Epithelial cell of esophagus (primary cell): ENCODE measurements at places on chromosomes 2 and 18.

- DNase-seq: no peak
Observed at GRCh38 chr18:52391810-52392559, 52.0 kb downstream of the DCC start.

DNA sequence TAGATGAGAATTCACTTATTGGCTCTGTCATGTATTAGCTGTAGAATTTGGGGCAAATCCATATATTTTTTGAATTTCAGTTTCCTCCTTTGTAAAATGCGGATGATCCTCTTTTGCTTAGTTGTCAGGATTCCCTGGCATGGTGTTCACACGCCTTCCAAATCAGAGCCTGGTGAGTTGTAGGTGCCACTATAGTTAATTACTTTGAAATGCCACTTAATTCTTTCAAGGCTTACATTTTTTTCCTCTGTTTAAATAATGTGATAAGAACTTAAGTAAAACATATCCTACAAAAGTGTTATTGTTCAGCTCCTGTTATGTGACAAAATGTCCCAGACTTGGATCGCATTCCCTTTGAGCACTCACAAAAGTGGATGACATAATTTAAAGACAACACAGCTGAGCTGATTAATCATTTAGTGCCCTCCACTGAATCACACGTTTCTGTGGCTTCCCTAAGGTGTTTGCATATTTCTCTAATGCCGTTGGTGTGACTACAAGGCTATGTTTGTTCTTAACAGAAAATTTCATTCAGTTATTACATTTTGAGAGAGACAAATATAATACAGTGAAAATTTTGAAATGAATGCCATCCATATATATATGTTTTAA, 471.2 kb upstream of the CHST9 start:
- peak; percentile 88 for DNase-seq

- DNase-seq: no peak
Observed at GRCh38 chr18:69838003-69838402, 109.7 kb downstream of the CD226 start.

- peak; percentile 94 for DNase-seq
Observed at GRCh38 chr2:82837588-82838304, 1621.3 kb downstream of the SUCLG1 start.

DNA sequence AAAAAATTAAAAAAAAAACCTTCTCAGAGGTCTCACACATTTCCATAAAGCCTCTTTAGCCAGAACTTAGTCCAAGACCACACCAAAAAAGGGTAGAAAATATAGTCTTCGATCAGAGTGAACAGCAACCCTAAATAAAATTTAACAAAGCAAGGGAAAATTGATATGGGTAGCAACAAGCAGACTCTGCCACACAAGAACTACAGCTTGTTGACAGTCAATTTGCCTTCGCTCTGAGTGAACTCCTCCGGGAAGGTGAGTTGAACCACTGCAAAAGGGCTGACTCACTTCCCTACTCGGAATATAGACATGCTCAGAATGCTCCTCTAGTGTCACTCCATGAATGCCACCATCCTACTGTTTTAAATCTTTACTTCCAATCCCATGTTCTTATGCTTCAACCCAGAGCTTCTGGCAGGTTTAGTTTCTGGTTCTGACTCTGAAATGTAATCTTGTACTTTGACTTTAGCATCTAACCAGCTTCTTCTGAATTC, 24.1 kb downstream of the GAD1 start:
- no peak for DNase-seq

GRCh38 chr2:154067124-154067523, 195.4 kb downstream of the GALNT13 start:
- no peak for DNase-seq

DNA sequence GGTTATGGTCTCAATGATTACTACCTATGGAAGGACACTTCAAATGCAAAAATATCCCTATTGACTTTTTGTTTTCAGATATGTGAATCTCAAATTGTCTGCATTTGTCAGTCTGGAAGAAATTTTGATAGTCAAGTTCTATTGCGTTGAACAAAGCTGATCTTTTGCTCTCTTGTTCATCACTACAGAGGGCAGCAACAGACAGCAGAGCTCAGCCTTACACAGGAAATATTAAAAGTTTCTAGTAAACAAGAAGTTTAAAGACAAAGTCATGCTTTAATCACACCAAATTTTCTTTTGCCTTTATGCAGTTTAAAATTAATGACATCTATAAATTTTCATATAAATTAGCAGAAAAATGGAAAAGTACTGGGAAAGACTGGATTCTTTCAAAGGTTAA, 617.5 kb downstream of the NR4A2 start:
- DNase-seq: no peak

DNA sequence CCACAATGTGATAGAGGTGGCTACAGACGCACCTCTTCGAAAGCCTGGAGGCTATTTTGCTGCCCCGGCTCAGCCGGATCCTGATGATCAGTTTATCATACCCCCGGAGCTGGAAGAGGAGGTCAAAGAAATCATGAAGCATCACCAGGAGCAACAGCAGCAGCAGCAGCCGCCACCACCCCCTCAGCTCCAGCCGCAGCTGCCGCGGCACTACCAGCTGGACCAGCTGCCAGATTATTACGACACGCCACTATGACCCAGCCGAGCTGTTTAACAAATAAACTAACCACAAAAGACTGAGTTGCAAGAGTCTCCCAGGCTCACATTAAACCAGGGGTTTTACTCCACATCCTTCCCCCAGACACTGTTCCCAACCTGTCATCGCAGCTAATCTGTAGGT, 263.8 kb downstream of the PHLPP1 start:
- peak; percentile 83 for DNase-seq

GRCh38 chr2:192126912-192127311, 67.8 kb downstream of the TMEFF2 start:
- no peak for DNase-seq

DNA sequence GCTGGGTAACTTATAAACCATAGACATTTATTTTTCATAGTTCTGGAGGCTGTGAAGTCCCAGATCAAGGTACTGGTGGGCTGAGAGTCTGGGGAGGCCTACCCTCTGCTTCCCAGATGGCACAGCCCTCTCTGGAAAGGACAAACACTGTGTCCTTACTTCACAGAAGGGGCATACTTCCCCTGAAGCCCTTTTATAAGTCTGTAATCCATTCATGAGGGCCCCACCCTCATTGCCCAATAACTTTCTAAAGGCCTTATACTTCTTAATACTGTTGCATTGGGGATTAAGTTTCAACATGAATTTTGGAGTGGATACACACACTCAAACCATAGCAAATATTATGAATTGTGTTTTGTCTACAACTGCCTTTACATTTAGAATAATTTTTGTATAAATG, 36.0 kb downstream of the ATIC start:
- peak; percentile 36 for DNase-seq

- no peak for DNase-seq
Observed at GRCh38 chr2:227960317-227960716, 88.9 kb downstream of the DAW1 start.

DNA sequence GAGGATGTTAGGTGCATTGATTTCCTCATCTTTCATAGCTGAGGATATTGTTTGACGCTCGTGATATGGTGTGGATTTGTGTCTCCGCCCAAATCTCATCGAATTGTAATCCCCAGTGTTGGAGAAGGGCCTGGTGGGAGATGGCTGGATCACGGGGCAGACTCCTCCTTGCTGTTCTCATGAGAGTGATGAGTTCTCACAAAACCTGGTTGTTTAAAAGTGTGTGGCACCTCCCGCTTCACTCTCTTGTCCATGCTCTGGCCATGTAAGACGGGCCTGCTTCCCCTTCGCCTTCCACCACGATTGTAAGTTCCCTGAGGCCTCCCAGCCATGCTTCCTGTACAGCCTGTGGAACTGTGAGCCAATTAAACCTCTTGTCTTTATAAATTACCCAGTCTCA, 28.4 kb upstream of the GPC1 start:
- no peak for DNase-seq

- DNase-seq: peak; percentile 40
Observed at GRCh38 chr18:67402543-67402942, 114.0 kb downstream of the DSEL start.

- DNase-seq: no peak
Observed at GRCh38 chr18:9319333-9319732, 15.2 kb upstream of the TWSG1 start.

GRCh38 chr18:50092245-50092805, 102.6 kb downstream of the MYO5B start:
- DNase-seq: no peak

DNA sequence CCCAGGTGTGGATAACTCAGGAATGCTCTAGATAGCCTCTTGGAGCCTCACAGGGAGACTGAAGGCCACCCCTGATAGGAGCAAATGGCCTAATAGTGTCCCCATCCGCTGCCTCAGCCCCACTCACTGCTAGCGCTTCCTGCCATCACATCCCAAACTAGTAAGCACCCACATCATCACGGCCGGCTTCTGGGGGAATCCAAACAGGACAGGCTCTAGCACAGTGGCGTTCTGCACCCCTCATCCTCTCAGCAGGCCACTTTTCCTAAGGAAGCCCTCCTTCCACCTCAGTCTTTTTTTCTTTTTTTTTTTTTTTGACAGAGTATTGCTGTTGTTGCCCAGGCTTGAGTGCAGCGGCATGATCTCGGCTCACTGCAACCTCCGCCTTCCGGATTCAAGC, 6.3 kb upstream of the AMER3 start:
- no peak for DNase-seq

- no peak for DNase-seq
Observed at GRCh38 chr2:121583555-121583954, 52.9 kb downstream of the RNU4ATAC start.

GRCh38 chr18:35118641-35119040, 77.4 kb downstream of the MAPRE2 start:
- DNase-seq: no peak

- DNase-seq: no peak
Observed at GRCh38 chr2:3427272-3427671, 47.8 kb downstream of the TRAPPC12 start.

DNA sequence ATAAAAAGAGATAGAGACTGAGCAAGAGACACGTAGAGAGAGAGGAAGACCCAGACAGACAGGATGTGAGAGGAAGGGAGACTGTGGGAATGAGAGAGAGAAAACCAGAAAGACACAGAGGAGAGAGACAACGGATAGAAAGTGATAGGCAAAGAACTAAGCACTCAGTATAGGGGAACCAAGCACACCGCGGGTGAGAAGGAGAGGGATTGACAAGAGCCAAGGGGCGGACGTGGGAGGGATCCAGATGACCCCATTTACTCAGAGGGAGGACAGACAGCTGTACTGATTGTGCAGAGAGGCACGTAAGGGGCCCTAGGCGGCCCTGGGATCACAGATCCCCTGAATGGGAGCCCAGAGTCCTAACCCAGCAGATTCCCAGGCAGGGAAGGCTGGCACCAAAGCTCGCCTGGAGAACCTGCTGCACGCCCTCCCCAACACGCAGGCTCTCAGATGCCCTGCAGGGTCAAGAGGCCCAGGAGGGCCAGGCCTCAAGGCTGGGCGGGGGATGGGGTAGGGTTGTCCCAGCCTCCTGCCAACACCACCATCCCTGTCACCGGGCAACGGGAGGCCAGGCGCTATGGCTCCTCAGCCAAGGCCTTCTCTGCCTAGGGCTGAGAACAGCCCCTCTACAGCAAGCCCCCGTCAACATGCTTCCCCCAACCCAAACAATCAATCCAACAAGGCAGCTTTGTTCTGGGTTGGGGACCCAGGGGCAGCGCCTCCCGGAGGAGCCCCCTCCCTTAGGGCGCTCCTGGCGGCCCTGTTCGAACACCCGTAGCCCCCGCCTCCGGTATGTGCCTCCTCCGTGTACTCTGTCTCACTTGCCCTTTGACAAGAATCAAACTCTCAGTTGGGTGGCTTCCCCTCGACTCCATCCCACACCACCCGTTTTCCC, 579 bp downstream of the LOXL3 start:
- no peak for DNase-seq

- DNase-seq: peak; percentile 100
Observed at GRCh38 chr2:172442072-172442895, 14.9 kb downstream of the ITGA6 start.

DNA sequence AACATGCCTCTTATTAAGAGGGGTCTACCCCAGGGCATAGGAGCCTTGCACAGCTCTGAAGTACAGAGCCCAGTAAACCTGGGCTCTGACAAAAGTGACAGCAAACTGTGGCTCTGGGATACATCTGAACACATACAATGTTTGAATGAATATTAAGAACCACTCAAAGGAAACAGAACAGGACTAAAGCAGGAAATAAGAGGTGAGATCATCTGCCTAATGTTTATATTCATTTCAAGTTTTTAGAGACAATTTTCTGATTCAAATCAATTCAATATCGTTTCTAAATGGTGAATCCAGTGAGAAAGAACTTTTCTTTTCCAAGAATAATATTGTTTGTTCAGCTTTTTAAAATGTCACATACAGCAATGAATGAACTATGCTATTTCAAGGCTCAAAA, 136.7 kb upstream of the CAVIN2 start:
- DNase-seq: no peak

GRCh38 chr18:26034850-26035497, 55.4 kb downstream of the SS18 start:
- DNase-seq: no peak

- DNase-seq: no peak
Observed at GRCh38 chr2:240701091-240701735, 9.5 kb downstream of the AQP12A start.

GRCh38 chr2:167264380-167264779, 376.1 kb downstream of the XIRP2 start:
- DNase-seq: peak; percentile 42

- DNase-seq: no peak
Observed at GRCh38 chr2:206520450-206520849, 77.1 kb downstream of the ADAM23 start.

GRCh38 chr2:65465124-65465523, 32.7 kb upstream of the SPRED2 start:
- peak; percentile 15 for DNase-seq

DNA sequence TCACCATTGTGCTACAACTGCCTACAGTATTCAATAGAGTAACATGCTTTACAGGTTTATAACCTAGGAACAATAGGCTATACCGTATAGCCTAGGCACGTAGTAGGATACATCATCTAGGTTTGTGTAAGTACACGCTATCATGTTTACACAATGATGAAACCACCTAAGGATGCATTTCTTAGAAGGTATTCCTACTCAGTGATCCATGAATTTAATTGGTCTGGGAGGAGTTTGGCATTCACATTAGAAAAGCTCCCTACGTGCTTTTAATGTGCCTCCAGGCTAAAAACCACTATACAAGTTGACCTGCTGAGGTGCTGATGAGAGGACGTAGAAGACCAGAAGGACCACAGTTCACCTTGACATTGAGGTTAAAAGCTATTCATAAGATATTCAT, 154.5 kb upstream of the LRRTM1 start:
- peak; percentile 59 for DNase-seq

GRCh38 chr2:149278161-149278871, 52.1 kb upstream of the LYPD6 start:
- no peak for DNase-seq

DNA sequence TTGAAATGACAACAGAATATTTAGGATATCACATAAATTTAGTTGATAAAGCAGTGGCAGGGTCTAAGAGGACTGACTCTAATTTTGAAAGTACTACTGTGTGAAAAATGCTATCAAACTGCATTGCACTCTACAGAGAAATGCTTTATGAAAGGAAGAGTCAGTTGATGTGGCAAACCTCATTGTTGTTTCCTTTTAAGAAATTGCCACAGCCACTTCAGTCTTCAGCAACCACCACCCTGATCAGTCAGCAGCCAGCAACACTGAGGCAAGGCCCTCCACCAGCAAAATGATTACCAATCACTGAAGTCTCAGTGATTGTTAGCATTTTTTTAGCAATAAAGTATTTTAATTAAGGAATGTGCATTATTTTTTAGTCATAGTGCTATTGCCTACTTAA, 488.7 kb upstream of the SLC39A10 start:
- DNase-seq: no peak
